ENCODE measurements at places on chromosomes 2 and 18. TPM values are rescaled to one million over a fixed set of nuclear protein-coding genes. Genes with fewer than 3 reads are reported as not detected.
A peak's percentile ranks its signal among the peaks of the same experiment; 100 is the strongest.

DNA sequence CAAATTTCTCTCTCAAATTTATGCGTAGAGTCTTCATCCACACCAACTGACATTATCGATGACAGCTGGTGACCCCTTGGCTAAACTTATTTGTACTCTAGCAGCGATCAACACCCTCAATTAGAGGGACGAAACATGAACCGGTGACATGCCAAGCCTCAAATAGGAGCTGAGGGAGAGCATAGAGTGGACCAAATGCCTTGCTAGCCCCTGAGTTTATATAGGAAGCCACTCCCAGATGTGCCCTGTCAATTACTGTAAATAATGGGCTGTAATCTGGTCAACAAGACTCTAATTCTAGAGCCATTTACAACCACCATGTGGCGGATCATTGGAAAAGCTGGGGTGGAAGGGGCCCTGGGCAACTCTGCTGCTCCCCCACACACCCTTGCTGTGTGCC, 47.6 kb upstream of the FHL2 start:
- no peak for DNase-seq

- DNase-seq, result no peak
Observed at GRCh38 chr18:58429442-58429841, 199.4 kb downstream of the ALPK2 start.

GRCh38 chr2:45710468-45710867, 59.0 kb downstream of the PRKCE start:
- DNase-seq, result no peak

GRCh38 chr2:137644731-137645130, 319.5 kb upstream of the HNMT start:
- no peak for DNase-seq

GRCh38 chr2:25169073-25169470, 692 bp upstream of the POMC start:
- no peak for DNase-seq

- DNase-seq, result no peak
Observed at GRCh38 chr2:97844311-97844859, 131.0 kb downstream of the ZAP70 start.

GRCh38 chr2:175180701-175181103, 808 bp downstream of the ATP5MC3 start:
- DNase-seq, result peak; percentile 68

Gene NTSR2
- total RNA-seq, result not detected

Gene SERPINB3
- total RNA-seq, result not detected
